Stimulated activated CD8-positive, alpha-beta memory T cell treated with anti-CD3 and anti-CD28 coated beads, Interleukin-15, amount 100 ng/mL, for 1 hour (primary cell): ENCODE measurements at places on chromosomes 5 and 9.

- DNase-seq = no peak
Measured at GRCh38 chr5:68627001-68627400, 411.4 kb downstream of the PIK3R1 start.

DNA sequence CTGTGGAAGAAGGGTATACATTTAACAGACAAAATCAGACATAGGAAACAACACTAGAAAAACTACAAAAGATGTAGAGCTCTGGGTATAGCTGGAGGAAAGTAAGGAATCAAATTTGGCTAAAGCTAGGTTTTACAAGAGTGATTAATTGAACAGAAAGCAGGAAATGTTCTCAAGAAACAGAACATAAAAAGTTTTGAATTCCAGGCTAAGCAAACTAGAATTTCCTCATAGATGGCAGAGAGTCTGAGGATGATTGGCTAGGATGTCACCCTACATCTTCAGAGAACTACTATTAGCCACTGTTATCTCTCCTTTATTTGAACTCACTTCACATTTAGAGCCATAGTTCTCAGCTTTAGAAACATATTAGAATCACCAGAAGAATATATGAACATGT is 502.1 kb upstream of the PAPPA start:
- no peak for DNase-seq

GRCh38 chr5:38263983-38264382 is 5.6 kb downstream of the EGFLAM start:
- no peak for DNase-seq

DNA sequence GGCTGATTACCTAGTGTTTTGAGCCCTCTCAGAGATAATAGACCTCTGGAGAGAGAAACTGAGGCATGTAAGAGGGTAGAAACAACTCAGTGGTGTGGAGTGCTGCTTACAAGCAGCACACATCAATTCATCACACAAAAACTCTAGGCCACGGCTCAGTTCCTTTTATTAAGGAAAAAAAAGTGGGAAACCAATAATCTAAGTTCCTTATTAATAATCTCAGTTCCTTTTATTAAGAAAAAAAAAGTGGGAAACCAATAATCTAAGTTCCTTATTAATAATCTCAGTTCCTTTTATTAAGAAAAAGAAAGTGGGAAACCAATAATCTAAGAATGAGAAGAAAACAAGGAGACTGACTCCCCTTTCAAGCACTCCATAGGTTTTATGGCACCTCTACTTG is 28.0 kb downstream of the TXNDC8 start:
- no peak for DNase-seq

DNA sequence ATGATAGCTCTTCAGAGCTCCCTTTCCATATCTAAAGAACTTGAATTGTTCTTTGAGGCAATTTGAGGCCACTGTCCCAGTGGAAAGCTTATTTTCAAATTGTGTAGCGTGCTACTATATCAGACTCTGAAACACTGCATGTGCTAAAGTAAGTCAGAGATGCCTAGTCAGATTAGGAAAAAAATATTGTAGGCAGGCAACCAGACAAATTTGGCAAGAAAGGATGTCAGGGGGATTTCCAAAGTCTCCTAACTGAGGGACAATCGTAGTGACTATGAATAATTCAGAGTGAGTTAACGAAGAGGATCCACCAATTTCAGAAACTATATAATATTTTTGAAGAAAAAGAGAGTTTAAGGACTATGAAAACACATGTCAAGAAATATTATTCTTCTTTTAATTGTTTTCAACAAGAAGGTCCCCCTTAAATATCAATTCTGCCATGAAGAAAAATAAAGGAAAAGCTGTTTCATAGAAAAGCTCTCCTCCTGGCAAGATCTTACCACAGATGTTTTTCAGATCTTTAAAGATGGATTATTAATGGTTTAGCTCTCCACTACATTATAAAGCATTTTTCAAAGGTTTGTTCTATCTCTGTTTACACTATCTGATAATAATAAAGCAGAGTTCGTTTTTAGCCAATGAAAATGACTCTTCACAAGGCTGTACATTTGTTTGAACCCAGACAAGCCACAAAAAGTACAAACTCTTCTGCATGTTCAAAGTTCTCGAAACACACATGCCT is 273.5 kb upstream of the PTGER4 start:
- no peak for DNase-seq

DNA sequence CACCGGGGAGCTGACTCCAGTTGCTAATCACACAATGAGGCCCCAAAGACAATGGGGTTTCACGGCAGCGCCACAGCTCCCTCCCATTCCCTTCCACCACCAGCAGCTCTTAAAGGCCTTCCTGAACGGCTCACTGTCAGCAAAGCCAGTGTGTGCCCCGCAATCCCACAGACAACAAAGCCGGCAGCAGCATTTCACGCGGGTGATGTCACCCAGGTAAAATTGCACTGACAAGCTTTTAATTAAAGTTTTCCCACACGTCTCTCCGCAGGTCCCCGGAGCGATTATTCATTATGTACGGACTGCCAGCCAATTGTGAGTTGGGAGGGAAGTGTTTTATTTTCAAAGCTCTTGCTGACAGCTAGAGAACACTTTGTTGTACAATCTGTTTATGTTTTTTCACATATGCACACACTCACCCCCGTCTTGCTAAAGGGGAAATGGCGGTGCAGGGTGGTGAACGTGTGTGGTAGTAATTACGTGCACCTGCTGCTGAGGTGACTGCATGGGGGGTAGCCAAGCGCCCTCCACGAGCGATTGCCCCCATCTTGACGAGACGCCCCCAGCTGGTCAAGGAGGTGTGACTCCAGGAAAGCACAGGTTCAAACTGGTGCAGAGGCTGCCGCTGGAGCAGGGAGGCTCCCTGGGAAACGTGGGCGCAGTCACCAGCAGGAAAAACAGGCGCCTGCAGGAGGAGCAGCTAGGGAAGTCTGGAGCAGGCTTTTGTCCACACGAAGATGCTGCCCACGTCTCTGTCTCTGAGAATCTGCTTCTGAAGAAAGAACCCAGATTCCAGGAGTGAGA is 65.0 kb downstream of the IRX2 start:
- no peak for DNase-seq

- no peak for DNase-seq
Measured at GRCh38 chr5:122702524-122702875, 72.4 kb upstream of the SNX2 start.

- no peak for DNase-seq
Measured at GRCh38 chr5:85670417-85670816, 947.3 kb upstream of the COX7C start.

GRCh38 chr5:36569491-36569890 is 36.9 kb upstream of the SLC1A3 start:
- DNase-seq = no peak

DNA sequence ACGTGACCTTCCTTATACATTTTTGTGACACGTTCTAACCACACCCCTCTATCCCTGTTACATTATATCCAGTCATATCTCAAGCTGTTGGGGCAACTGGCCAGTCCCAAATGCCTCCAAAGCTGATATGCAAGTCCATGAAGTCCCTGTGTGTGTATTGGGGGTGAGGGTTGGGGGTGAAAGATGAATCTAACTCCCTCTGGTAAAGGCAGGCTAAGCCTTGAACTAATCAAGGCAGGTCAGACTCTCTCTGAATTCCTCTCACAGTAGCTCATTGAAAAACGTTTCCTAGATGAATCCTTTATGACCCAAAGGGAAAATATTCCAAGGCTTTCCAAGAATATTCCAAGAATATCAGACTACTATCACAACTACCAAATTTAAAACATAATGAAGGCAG is 174.4 kb downstream of the MUSK start:
- DNase-seq = no peak

GRCh38 chr9:82367016-82367415 is 378.4 kb downstream of the SPATA31D1 start:
- no peak for DNase-seq

- DNase-seq = no peak
Measured at GRCh38 chr5:170403675-170404074, 14.5 kb upstream of the KCNMB1 start.

- no peak for DNase-seq
Measured at GRCh38 chr5:122369253-122369815, 57.3 kb downstream of the SNCAIP start.

DNA sequence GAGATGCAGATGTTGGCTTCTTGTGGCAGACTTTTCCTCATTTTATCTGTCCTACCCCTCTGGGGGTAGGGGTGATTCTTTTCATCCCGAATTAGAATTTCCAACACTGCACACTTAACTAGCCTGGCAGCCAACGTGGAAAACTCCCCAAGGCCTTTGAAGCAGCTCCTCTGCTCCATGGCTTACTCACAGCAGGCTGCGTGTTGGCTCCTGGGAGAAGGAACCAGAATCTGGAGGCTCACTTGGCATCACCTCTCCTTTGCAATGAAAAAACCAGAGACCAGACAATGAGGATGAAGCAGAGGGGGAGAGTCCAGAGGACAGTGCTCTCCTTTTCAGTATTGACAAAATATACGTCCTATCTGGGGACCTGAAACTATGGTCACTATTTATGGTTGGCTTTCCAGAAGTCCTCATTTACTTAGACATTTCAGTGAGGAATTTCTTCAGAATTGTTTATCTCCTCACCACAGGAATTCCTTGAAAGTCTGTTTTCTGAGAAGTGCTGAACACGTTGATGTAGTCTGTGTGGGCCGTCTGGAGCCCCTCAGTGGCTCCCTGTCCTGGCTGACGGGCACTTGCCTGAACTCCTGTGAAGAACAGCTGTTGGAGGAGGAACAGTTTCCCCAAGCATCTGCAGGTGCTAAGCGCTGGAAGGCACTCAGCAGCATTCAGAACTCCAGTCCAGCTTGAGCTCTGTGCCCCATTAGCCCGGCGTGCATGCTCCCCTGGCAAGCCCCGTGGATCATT is 231.3 kb downstream of the RFK start:
- no peak for DNase-seq

DNA sequence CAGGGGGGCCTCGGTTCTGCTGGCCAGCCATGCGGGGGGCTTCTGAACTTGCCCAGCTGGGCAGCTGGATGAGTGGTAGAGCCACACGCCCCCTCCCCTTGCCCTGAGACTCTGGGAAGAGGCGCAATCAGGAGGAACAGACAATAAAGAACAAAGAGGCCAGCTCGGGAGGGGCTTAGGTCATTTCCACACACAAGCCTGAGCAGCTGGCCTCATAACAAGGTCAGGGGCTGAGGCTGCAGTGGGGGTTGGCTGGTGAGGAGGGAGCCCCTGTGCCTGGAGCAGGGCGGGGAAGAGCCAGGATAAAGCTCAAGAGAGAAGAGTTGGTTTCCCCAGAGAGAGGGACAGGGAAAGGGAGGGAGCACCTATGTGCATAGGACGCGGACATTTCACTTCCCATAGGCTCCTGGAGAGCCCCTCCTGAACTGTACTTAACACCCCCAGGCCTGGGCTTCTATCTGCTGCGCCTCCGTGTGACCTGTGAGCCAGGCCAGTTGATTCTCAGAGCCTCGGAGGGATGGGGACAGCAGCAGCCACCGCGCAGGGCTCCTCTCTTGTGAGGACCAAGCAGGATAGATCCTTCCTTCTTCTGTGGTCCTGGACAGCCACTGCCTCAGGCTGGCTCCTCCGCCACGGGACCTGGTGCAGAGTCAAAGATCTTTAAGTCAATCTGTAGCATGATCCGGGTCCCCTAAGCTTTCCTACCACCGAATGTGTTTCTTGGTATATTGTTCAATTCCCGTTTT is 75.3 kb upstream of the GGTA1 start:
- no peak for DNase-seq

- DNase-seq = no peak
Measured at GRCh38 chr5:136734628-136735027, 369.3 kb upstream of the TRPC7 start.

DNA sequence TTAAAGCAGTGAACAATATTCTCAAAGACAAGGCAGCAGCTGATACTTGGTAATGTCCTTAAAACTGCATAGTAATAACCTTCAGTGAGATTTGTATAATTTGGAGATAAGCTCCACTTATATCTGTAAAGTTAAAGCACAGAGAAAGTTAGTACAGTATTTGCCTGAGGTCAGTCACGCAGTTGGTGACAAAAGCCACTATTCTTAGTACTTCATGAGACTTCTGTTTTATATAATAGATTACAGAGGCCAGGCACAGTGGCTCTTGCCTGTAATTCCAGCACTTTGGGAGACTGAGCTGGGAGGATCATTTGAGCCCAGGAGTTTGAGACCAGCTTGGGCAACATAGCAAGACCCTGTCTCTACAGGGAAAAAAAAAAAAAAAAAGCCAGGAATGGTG is 266.4 kb upstream of the DMRT1 start:
- no peak for DNase-seq

GRCh38 chr5:174384509-174384947 is 339.0 kb downstream of the NSG2 start:
- DNase-seq = no peak

GRCh38 chr9:108811944-108812343 is 43.8 kb downstream of the ACTL7B start:
- no peak for DNase-seq

DNA sequence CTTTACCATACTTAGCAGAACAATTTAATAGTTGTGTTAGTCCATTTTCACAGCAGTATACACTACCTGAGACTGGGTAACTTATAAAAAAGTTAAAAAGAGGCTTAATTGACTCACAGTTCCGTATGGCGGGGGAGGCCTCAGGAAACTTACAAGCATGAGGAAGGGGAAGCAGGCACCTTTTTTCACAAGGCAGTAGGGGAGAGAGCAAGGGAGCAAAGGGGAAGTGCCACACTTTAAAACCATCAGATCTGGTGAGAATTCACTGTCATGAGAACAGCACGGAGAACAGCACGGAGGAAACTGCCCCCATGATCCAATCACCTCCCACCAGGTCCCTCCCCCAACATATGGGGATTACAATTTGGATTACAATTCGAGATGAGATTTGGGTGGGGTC is 269.9 kb downstream of the MTRR start:
- DNase-seq = no peak

DNA sequence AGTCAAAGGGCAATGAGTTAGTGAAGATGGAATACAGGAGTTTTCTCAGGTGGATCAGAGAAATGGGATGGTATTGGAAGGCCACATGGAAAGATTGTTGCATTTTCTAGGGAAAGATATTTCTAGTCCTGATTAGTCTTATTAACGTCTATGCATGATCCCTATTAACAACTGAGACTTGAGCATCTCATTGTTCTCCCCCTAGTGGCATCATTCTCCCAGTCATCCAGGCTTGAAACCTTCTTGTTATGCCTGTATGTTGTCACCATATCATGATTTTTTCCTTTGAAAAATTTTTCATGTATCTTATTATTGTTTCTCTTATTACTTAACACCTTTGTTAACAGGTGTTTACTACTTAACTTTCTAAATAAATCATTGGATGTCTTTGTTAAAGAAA is 34.4 kb downstream of the KIF2A start:
- DNase-seq = no peak

GRCh38 chr5:115459855-115460341 is 84.7 kb downstream of the FEM1C start:
- no peak for DNase-seq

- DNase-seq = no peak
Measured at GRCh38 chr5:4730279-4730678, 409.9 kb upstream of the ADAMTS16 start.

GRCh38 chr9:128886211-128886891 is 4.4 kb downstream of the LRRC8A start:
- DNase-seq = no peak
